ENCODE measurements at places on chromosomes 7 and 10.

GRCh38 chr10:62643606-62644587, 160.6 kb upstream of the ADO start:
- DNase-seq, result no peak

- DNase-seq, result no peak
Observed at GRCh38 chr7:118350260-118350659, 125.8 kb downstream of the ANKRD7 start.

DNA sequence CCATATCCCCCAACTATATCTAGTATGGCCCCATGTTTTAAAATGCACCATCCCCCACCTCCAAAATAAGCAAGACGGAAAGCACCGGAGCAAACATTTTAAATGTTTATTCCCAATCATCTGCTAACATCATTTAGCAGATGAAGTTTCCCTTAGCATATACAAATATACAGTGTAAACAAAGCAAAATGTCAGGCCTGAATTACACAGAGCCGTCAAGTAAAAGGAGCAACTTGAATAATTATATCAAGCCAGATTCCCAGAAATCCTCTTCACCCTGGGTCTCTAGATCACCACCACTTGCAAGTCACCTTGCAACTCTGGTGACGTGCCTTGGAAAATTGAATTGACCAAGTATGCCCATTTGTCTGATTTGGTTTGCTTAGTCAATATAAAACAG, 91.6 kb upstream of the COL1A2 start:
- no peak for DNase-seq

GRCh38 chr7:124784879-124785818, 19.6 kb upstream of the GPR37 start:
- DNase-seq, result no peak

- DNase-seq, result no peak
Observed at GRCh38 chr10:124697443-124697836, 46.7 kb downstream of the FAM53B start.

DNA sequence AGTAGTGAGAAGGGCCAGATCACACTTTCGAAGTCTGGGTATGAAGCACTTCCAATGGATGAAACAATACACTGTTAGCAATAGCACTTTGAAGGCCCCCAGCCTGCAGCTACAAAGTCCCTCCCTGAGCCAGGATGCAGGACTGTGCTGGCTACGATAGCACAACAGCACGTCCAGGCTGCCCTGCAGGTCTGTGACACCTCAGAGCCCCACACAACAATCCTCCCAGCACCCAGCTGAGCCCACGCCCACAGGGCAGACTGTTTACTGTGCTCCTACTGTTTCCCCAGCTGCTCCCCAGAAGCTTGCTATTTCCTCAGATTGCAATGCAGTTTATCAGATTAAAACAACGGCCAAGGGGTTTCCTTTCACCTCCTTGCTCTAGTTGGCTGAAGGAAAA, 71.4 kb downstream of the HTR5A start:
- DNase-seq, result no peak

DNA sequence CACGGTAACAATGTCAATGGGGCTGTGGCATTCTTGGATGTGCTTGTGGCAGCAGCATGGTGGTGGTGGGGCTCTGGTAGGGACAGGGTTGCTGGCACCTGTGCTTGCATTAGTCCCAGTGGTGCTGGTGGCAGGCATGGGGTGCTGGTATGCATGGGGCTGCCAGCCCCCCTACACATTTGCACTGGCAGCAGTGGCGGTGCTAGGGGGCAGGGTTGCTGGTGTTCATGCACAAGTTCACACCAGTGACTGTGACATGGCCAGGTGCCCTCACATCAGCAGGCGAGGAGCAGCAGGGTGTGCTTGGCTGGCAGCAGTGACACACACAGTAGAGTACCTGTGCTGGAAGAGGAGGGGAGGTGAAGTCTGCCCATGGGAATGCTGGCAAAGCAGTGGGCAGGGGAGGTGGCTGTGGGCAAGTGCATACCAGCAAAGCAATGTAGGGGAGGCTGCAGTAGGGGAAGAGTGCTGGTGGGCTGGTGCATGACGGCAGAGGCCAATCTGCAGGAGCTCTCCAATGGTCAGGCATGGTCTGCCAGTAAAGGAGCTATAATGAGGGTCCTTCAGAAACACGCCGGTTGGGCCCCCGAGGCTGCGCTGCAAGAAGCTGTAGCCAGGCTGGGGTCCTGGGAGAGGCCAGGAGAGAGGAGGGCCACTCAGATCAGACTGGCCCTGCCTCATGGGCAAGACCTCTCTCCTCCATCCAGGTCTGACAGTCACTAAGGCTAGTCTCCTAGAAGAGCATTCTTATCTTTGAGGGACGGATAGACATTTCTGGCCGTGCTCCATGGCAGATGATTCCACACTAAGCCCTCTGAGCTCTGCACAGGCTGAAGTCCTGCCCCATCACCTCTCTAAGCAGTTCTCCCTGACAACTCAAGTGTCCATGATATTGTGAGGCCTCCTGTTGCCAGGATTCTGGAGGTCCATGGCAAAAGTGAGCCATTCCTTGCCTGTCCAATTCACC, 406.4 kb downstream of the SEMA3D start:
- DNase-seq, result no peak

GRCh38 chr10:123509338-123509737, 156.8 kb upstream of the GPR26 start:
- DNase-seq, result no peak

DNA sequence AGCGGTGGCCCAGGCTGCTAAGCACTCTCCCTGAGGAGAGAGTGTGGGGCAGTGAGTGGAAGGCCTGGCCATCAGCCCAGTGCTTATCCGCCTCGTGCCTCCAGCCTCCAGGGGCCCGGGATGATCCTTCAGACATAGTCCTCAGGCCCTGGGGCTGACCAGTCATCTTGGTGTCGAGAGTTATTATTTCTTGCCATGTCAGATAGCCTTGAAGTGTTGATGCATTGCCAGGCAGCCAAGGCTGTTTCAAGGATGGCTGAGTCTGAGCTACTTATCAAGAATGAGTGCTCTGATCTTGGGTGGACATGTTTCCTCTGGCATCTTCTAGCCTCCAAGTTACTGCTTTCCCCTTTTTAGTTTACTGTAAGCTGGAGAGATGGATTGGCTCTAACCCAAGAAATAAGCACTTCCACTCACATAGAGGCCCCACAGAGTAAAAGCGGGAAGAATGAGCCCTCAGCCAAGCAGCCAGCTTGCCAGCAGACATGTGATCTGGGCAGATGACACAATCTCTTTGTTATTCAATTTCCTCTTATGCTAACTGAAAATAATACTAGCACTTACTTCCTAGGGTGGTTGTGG, 136.5 kb upstream of the NAMPT start:
- no peak for DNase-seq

DNA sequence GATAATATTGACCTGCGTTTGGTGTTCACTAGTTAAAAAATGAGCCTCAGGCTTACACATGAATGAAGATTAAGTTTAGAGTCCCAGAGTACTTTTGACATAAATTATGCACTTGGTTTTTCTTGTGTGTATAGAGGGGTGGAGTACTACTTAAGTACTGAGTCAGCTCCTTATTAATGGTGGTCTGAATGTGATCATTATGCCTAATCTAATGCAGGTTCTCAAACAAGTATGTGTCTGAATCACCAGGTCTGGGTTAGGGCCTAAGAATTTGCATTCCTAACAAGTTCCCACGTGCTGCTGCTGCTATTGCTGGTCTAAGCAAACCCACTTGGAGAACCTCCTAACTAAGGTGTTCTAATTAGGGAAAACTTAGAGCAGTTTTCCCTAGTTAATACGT, 30.7 kb upstream of the STOX1 start:
- no peak for DNase-seq

DNA sequence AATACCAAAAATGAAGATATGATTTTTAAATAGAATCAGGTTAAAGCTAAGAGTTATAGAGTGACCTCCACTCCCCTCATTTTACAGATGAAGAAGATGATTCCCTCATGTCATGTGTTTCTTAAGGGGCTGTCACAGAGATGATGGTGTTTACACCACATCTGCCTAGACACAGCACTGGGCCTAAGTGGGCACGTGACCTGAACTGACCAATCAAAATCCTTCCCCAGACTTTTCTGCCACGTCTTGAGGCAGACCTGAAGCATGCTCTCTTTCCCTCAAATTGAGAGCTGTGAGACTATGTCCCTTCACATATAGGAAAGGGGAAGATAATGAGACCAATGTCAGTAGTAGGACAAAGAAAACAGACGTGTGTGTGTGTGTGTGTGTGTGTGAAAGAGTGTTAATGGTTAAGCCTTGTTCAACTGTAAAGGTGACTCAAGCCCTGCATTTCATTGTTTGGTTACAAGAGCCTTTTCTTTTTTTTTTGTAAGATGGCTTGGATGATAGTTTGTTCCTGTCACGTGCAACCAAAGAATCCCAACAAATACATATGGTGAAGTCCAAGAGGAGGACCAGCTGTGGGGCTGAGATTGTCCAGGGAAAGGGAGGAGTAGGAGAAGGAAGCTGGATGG, 172.8 kb upstream of the AOAH start:
- DNase-seq, result no peak

- DNase-seq, result no peak
Observed at GRCh38 chr7:145490356-145490755, 626.2 kb upstream of the CNTNAP2 start.

DNA sequence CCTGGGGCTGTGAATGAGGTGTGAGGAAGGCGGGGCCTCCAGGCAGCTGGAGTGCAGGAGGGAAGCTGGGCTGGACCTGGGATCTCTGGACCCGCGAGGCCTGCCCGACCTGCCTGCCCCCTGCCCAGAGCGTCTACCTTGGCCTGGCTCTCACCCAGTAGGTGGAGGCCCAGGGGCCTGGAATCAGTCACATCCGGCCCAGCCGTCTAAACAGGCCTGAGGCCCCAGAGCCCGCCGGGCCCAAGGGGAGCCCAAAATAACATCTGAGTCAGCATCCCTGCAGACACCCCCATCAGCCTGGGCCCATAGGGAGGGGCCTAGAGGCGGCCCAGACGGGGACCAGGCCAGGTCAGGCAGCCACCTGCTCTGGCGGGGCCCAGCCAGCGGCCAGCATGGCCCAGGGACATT, 15.1 kb upstream of the ELN start:
- DNase-seq, result no peak

GRCh38 chr7:47500103-47500563, 81.8 kb downstream of the TNS3 start:
- no peak for DNase-seq

- DNase-seq, result no peak
Observed at GRCh38 chr7:29330136-29330535, 135.6 kb downstream of the CHN2 start.

DNA sequence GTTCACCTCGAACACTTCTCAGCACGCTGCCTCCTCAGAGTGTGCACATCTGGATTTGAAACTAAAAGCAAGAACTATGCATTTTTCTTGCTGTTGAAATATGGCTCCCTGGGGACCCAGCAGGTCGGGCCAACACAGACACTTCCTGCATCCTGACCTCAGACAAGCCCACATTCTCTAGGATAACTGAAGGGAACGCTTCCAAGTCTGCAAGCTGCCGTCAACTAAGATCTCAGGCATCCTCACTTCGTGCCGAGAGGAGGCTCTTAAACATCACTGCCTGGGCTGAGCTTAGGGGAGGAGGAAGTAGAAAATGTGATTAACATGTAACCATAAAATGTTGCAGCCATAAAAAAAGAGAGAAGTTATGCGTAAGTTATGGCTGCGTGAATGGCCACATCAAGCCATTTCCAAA, 65.5 kb downstream of the PYROXD2 start:
- no peak for DNase-seq

DNA sequence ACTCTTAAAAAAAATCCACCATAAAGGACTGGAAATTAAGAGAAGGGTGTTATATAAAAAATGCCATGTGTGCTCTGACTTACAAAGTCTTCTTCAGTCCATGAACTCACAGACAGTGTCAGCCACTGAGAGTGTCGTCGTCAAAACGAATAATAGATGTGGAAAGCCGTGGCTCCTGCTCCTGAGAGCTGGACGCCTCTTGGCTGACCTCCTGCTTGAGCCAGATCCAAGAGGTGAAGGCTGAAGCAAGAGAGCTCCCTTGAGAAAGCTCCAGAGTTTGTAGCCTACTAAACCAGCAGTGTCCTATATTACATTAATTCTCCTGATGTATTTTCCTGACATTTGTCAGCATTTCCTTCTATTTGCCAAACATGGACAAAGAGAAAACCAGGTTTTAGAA, 234.3 kb upstream of the C7orf33 start:
- DNase-seq, result no peak

- DNase-seq, result no peak
Observed at GRCh38 chr7:118511146-118511545, 286.6 kb downstream of the ANKRD7 start.

- no peak for DNase-seq
Observed at GRCh38 chr10:1629326-1630198, 107.8 kb downstream of the ADARB2 start.

Data from activated gamma-delta T cell treated with anti-CD3 and anti-CD28 coated beads, Interleukin-2, amount 50 U/mL, for 16 hours (primary cell).